ENCODE measurements at places on chromosomes 2 and 18. TPM values are rescaled to one million over a fixed set of nuclear protein-coding genes. Genes with fewer than 3 reads are reported as not detected.

The SPC25 gene
- total RNA-seq: 3.4 TPM

The CHRND gene
- 34.2 TPM for total RNA-seq

The FAM237A gene
- total RNA-seq: not detected

The SLC23A3 gene
- total RNA-seq: 0.92 TPM

The NDC80 gene
- 9.4 TPM for total RNA-seq

The NT5DC4 gene
- total RNA-seq: 0.21 TPM

Data from tongue (tissue), 3 donors.